ENCODE measurements at places on chromosomes 4 and X.

- no peak for DNase-seq
Measured at GRCh38 chr4:25585901-25586523, 69.6 kb upstream of the SLC34A2 start.

DNA sequence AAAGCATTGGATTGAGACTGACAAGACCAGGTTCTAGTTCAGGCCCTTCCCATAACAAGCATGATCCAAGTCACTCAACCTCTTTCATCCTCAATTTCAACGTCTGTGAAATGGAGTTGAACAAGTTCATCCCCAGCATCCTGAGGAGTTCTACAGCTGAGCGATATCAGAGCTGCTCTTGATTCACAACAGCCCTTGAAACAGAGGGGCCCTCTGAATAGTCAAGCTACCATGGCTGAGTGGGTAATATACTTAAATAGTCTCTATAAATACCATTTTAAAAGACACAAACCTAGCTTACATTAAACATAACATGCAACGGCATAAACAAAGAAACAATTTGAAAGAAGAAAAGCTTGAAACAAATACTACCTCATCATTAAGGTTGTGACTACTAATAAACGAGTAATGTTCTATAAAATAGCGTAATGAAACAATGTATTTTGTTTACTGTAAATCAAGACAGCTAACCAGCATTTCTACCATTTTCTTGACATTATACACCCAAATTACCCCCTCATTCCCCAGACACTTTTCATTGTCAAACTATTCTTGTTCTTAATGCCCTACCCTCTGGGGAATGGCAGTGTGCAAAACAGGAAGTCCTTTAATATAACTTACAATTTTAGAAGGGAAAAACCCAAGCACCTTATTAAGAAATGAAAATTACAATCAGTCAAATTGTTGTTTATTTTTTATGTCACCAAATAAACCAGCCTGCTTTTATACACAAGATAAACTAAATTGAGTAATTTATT, 202.3 kb downstream of the PARM1 start:
- no peak for DNase-seq

GRCh38 chr4:40178672-40179071, 18.2 kb upstream of the RHOH start:
- DNase-seq: no peak

GRCh38 chrX:17861489-17862011, 452 bp upstream of the RAI2 start:
- DNase-seq: no peak

GRCh38 chr4:106615961-106616360, 247.4 kb upstream of the GIMD1 start:
- DNase-seq: no peak

GRCh38 chr4:82463221-82463620, 32.8 kb downstream of the ENOPH1 start:
- DNase-seq: no peak

- no peak for DNase-seq
Measured at GRCh38 chrX:19204636-19205035, 82.4 kb upstream of the ADGRG2 start.

DNA sequence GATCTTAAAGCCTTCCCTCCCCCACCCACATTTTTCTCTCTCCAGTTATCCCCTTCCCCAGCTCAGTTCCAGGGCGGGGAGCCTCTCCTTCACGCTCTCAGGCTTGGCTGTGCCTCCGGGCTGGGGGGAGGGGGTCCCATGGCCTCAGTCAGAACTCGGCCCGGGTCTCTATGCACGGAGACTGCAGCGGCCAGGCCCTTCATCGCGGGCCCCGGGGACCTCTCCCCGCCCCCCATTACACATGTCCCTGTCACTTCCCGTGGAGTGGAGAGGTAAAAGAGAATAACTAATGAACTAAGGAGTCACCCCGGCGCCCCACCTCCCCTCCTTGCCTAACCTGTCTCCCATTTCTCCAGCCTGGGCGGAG, 838 bp upstream of the PRICKLE3 start:
- DNase-seq: no peak

Measured in stimulated activated CD8-positive, alpha-beta memory T cell treated with anti-CD3 and anti-CD28 coated beads, Interleukin-2, amount 100 ng/mL, for 1 hour (primary cell).